ENCODE measurements at places on chromosomes 4 and X.

GRCh38 chr4:81490403-81491160 lies 18.9 kb upstream of the RASGEF1B start:
- no peak for DNase-seq

GRCh38 chr4:105002278-105002677 lies 144.4 kb upstream of the TET2 start:
- no peak for DNase-seq

DNA sequence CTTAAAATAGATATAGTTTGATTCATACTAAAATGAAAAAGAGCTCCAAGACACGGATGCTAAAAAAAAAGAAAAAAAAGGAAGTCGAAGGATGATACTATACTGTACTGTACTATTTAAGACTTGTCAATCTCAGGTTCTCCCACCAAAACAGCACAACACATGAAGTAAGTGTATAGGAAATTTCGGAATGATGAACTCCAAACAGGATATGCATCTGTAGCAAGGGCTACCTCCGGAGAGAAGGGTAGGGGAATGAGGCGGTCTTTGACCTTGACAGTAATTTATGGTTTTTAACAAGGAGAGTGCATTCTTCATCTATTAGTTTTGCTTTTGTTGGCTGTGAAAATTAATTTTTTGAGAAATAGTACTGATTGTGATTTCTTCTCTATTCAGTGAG lies 541 bp upstream of the FIP1L1 start:
- DNase-seq = no peak

GRCh38 chr4:48467891-48468290 lies 15.3 kb upstream of the SLC10A4 start:
- DNase-seq = no peak

GRCh38 chr4:113434247-113434587 lies 327.3 kb downstream of the CAMK2D start:
- no peak for DNase-seq

DNA sequence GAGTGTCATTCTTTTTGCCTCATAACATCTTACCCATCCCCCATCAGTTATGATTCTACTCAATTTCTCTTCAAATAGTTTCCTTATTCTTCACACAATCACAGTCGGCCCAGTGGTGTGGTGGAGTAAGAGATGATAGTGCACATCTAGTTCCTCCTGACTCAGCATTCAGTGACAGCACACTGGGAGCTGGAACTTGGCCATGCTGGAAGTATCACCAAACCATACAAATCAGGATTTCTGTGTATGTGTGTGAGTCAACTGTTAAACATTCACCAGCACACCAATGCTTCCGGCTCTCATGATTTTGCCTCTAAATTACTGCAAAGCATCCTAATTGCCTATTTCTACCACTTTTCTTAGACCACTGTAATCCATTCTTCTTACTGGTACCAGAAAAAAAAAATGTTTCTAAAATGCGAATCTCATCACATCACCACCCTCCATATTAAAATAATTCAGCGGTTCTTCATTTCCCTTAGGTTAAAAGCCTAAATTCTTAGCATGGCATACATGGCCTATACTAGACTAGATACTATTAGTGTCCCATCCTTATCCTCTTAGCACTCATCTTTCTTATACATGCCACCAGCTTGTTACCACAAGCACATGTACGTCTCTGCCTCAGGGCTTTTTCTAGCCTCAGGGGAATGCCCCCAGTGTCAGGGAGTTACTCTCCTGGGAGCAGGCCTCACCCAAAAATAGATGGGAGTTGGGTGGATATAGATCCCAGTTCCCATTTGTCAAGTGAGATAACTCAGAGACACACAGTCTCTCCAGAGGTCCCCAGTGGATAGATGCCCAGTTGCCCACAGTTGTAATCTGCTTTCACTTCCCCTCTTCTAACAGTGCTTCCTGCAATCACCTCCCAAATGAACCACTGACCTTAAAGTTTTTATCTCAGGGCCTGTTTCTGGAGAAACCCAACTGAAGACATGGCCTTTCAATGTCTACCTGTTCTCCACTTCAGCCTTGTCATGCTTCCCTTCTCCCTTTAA lies 49.2 kb upstream of the DDX53 start:
- no peak for DNase-seq

Measured in stimulated activated CD4-positive, alpha-beta T cell treated with anti-CD3 and anti-CD28 coated beads, Interleukin-1b, Interleukin-23, amount 100 ng/mL, for 24 hours (primary cell).